ENCODE measurements at places on chromosomes 13 and 19.

DNA sequence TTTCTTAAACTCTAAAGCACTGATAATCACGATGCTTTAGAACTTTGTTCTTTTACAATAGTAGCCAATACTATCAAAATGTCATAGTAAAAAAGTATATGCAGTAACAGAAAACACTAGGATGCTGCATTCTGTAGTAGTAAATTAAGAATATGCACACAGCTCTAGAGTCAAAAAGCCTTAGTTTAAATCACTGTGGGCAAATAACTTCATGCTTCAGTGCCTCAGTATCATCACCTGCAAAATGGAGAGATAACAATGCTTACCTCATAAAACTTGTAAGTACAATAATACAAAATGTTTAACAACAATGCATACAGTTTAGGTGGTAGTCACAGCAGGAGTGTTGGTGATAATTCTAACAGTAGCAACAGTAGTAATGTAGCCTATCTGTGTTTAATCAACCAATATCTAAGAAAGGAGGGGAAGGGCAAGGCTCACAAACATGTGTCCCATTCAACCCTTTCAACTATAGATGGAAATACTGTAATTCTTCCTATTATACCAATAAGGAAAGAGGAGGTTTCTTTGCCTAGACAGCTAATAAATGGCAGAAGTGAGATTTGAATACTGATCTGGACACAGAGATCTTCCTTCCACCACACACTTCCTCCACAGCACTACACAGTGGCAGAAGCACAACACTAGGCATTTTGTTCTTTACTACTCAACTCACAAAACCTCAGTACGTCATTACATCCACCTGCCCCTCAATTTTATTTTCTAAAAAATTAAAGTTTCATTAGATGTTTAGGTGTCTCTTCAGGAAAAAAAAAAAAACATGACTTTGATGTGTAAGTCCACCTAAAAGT, 4.6 kb downstream of the RBM26 start:
- no peak overlapping the region for H3K4me3 ChIP-seq
- H3K27ac ChIP-seq = no peak overlapping the region

GRCh38 chr19:6732803-6733337, 4.5 kb downstream of the GPR108 start:
- H3K36me3 ChIP-seq = no peaks in the 10 kb centered on the region
- peaks cover 11% of the 10 kb centered on the region for H3K4me1 ChIP-seq
- no peak overlapping the region for H3K4me3 ChIP-seq
- H3K27ac ChIP-seq = no peak overlapping the region

DNA sequence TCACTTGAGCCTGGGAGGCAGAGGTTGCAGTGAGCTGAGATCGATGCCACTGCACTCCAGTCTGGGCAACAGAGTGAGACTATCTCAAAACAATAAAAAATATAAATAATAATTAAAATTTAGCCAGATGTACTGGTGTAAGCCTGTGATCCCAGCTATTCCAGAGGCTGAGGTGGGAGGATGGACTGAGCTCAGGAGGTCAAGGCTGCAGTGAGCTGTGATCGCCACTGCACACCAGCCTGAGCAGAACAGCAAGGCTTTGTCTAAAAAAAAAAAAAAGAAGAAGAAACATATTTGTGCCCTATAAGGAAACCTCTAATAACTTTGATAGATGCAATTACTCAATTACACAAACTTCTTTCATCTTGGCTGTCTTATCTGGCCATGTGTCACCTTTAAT, 52.3 kb downstream of the ABCC4 start:
- H3K27ac ChIP-seq = no peak overlapping the region
- no peak for DNase-seq
- H3K4me1 ChIP-seq = no peaks in the 10 kb centered on the region
- no peak overlapping the region for H3K4me3 ChIP-seq
- H3K36me3 ChIP-seq = peaks cover 19% of the 10 kb centered on the region

GRCh38 chr19:7397687-7398086, 49.0 kb downstream of the ARHGEF18 start:
- peaks cover 2% of the 10 kb centered on the region for H3K36me3 ChIP-seq
- peaks cover 23% of the 10 kb centered on the region for H3K4me1 ChIP-seq
- no peak overlapping the region for H3K4me3 ChIP-seq

DNA sequence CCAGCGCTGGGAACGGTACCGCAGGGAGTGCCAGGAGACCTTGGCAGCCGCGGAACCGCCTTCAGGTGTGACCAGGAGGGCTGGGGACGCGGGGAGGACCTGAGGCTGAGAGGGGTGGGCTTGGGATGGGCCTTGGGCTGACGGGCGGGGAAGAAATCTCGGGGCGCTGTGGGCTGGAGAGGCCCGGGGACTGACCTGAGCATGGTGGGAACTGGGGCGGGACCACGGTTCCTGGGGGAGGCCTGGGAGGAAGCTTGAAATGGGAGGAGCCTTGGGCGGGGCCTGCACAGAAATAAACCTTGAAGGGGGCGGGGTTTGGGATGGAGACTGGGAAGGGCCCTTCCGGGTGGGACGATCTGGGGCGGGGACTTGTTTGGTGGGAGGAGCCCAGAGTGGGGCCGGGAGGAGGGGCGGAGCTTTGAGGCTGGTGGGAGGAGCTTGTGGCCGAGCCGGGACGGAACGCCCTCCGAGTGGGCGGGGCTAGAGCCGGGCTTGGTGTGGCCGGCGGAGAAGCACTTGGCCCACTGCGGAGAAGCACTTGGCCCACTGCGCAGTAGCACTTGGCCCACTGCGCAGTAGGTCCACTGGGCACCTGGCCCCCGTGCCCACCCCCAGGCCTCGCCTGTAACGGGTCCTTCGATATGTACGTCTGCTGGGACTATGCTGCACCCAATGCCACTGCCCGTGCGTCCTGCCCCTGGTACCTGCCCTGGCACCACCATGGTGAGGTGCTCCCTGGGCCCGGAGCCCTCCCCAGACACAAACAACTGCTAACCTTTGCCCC, 2.8 kb downstream of the GIPR start:
- H3K4me3 ChIP-seq = peak overlapping the region; percentile 24
- DNase-seq = peak; percentile 91
- no peaks in the 10 kb centered on the region for H3K4me1 ChIP-seq
- H3K27ac ChIP-seq = no peak overlapping the region
- H3K27me3 ChIP-seq = no peaks in the 10 kb centered on the region
- H3K36me3 ChIP-seq = no peaks in the 10 kb centered on the region

DNA sequence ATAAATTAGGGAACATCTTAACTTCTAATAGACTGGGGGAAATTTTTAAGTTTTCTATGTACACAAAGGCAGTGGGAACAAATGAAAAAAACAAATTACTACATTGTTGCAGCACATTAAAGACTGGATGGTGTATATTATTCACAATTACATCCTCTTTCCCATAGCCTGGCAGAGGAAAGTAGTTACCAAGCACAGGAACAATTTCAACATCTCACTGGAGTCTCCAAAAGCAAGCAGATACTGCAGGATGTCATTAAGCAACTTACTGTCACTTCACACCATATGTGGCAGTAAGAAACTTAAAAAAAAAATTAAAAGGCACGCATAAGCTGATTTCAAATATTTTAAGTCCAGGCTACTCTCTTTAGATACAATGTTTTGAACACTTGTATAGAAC, 6.4 kb upstream of the EFNB2 start:
- H3K4me3 ChIP-seq = no peak overlapping the region
- H3K36me3 ChIP-seq = peaks cover 2% of the 10 kb centered on the region
- H3K4me1 ChIP-seq = no peaks in the 10 kb centered on the region
- H3K27ac ChIP-seq = no peak overlapping the region

- no peaks in the 10 kb centered on the region for H3K27me3 ChIP-seq
- no peak overlapping the region for H3K27ac ChIP-seq
- peak overlapping the region; percentile 18 for H3K4me3 ChIP-seq
- peak; percentile 41 for DNase-seq
Observed at GRCh38 chr19:36775768-36776167, 3.2 kb upstream of the ZNF850 start.

DNA sequence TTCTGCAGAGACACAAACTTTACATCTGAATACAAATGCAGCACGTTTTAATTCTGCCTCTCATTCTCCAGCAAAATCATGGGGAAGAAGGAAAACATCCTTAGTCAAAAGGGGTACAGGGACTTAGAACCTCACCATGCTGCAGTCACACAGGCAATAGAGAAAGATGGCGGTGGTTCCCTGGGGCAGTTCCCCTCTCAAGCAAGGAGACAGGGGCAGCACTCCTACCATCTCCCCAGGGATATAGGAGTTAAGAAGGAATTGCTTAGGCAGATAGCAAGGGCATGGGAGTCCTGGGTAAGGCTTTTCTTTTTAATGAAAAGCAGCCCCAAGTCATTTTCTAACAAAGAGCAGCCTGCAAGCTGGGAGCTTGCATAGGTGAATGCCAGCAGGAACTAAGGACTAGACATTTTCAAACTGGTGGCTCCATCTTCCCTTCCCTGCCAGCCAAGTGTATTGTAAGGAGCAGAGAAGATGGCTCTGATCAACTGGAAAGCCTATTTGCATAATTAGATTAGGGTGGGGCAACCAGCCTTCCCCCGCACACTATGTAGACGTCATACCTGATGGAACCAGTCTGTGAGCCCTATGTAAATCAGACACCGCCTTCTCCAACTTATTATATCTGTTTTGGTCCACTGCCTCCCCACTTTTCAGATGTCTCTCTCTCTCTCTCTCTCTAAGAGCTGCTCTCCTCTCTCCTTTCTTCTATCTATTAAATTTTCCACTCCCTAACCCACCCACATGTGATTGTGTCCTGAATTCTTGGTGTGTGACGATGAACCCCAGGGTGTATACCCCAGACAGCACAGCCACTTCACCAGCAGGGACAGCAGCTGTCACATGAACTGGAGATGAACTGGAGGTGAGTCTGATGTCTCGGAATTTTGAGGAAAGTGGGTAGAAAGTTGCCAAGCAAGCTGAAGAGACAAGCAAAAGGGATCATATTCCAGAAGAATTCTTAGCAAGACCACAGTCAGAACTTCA, 514.5 kb downstream of the IRS2 start:
- H3K27me3 ChIP-seq = no peaks in the 10 kb centered on the region
- DNase-seq = no peak
- H3K27ac ChIP-seq = no peak overlapping the region
- H3K36me3 ChIP-seq = no peaks in the 10 kb centered on the region

- no peak for DNase-seq
- no peaks in the 10 kb centered on the region for H3K4me1 ChIP-seq
- H3K36me3 ChIP-seq = no peaks in the 10 kb centered on the region
- H3K27me3 ChIP-seq = no peaks in the 10 kb centered on the region
- H3K4me3 ChIP-seq = no peak overlapping the region
Observed at GRCh38 chr13:22061371-22061805, 390.5 kb downstream of the FGF9 start.
